RWPE1 (cell line): ENCODE measurements at places on chromosomes 3 and 15.

DNA sequence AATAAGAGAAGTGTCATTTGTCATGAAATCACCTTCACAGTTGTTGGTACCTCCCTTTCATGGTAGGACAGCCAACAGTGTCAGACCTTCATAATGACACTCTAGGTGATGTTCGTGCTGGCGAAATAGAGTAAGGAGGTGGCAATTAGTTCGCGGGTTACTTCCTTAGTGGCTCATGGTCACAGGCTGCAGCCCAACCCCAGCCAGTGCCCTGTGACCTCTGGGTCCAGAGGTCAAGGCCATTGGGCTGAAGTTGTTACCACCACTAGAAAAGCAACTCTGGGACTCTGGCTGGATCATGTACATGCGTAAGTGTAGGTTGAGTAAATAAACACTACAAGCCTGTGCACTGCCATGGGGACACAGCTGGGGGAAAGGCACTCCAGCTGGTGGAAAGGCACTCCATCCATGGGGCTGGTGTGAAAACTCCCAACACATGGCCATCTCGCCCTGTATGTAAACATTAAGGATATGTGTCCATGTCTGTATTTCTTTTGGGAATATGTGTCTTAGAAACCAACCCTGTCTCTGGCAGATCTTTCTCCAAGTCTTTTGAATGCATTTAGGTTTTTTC, 106.7 kb downstream of the RYK start:
- DNase-seq = no peak

DNA sequence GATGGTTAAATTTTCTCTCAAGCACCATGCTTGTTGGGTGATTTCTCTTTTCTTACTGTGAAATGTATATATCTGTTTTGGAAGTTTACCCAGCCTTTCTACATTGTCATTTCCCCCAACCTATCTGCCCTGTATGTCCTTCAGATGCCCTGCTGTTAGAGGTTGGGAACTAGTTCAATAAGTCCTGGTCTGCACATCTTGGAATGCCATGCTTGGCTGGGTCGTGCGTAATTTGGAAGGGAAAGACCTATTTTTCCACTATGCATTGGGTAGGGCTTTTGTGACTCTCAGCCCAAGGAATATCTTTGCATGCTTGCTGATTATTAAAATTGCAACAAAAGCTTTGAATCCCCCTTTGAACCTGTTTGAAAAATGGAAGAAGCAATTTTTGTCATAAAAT, 63.8 kb downstream of the TRIM71 start:
- no peak for DNase-seq

DNA sequence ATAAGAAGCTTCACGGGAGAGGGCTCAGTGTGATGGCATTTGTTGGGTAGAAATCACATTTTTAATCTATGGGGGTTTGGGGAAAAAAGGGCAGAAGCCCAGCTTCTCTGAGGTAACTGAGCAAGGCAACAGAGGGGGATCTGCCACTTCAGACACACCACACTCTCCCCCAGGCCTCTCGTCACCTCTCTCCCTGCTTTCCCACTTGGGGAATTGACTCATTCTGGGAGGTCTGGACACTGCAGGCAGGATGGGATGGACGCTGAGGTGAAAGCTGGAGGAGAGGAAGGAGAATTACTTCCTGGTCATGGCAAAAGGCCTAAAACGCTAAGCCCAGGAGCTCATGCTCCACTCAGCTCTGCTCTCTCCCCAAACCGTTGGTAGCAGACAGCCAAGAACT, 33.2 kb downstream of the MYO5C start:
- no peak for DNase-seq

- peak; percentile 50 for DNase-seq
Observed at GRCh38 chr3:101780661-101781060, 1.6 kb downstream of the NXPE3 start.

DNA sequence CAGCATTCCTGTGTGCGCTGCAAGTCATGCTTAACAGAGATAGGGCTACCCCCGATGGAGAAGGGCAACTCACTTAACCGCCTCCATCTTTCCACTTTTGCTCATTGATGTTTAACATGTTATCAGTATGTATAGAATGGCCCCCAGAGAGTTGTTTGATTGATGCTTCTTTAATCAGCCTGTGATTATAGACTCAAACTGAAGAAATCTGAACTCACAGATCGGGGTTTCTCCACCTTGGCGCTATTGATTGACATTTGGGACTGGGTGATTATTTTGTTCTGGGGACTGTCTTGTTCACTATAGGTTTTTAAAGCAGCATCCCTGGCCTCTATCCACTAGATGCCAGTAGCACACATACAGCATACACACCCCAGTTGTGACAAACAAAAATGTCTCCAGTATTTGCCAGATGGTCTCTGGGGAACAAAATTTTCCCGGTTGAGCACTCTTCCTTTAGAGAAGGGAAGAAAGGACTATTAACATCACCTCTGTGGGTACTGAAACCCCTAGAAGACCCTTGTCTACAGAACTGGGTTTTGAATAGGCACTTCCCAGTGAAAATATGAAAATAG, 54.4 kb downstream of the LARS2 start:
- no peak for DNase-seq

DNA sequence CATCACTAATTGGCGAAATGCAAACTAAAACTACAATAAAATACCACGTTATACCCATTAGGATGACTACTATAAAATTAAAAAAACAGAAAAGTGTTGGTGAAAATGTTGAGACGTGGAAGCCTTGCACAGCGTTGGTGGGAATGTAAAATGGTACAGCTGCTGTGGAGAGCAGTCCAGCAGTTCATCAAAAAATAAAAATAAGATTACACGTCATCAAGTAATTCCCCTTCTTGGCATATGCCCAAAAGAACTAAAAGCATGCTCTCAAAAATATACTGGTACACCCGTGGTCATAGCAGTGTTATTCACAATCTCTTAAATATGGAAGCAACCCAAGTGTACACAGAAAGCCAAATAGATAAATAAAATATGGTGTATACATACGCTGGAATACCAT, 71.8 kb upstream of the NDN start:
- no peak for DNase-seq

GRCh38 chr3:39108200-39108710, 775 bp downstream of the TTC21A start:
- DNase-seq = no peak

- no peak for DNase-seq
Observed at GRCh38 chr3:22962244-22962643, 240.9 kb upstream of the UBE2E2 start.

GRCh38 chr3:32584660-32585059, 14.0 kb upstream of the DYNC1LI1 start:
- DNase-seq = no peak

GRCh38 chr15:67079361-67079760, 14.0 kb downstream of the SMAD3 start:
- DNase-seq = no peak

- DNase-seq = peak; percentile 29
Observed at GRCh38 chr3:45832699-45833098, 9.2 kb downstream of the LZTFL1 start.

DNA sequence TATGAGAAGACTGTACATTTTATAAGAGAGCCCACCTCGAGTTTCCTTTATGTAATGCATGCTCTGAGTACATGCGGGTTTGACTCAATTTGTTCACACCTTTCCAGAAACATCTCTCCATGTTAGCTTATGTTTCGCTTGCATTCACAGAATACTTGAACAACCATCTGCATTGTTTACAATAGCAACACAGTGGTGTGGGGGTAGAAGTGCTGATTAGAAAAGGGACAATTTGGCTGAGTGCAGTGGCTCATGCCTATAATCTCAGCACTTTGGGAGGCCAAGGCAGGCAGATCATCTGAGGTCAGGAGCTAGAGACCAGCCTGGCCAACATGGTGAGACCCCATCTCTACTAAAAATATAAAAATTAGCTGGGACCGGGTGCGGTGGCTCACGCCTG, 60.9 kb downstream of the NCEH1 start:
- DNase-seq = no peak

- peak; percentile 49 for DNase-seq
Observed at GRCh38 chr3:102069211-102069662, 219.9 kb downstream of the NFKBIZ start.

- DNase-seq = no peak
Observed at GRCh38 chr15:67785431-67785830, 39.9 kb upstream of the SKOR1 start.

GRCh38 chr3:194389269-194389668, 9.8 kb downstream of the GP5 start:
- DNase-seq = no peak

DNA sequence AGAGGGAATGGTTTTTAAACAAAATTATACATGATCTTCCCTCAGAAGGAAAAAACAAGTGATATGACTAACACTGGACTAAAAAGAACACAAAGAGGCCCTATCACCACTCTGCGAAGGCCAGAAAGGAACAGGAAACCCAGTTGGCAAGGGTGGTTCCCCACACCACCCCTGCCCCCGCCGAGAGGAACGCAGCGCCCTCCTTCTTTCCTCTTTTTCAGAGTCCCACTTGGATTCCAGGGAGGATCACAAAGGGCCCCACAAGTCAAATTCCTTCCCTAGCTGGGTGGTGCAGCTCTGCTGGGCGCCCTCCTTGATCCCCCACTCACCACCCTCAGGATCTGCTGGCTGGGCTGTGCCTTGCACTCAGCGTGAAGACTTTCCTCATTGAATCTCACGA, 29.8 kb downstream of the PLA1A start:
- no peak for DNase-seq

DNA sequence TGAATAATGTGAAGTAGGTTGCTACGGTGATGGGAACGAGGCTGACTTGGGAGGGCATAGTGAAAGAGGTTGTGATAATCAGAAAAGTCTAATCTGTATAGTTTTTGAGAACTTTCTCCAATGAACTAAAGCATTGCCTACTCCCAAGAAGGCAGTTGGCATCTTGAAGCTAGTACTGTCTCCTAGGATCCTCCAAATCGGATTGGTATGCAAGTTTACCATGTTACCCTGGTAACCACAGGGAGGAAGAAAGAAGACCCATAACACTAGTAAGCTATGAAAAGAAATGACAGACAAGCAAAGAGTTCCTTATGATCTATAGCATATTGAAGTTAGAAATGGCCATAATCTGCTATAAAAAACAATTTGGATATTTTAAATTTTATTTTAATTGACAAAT, 127.2 kb upstream of the SYNPR start:
- DNase-seq = no peak

GRCh38 chr3:47362701-47363100, 18.1 kb upstream of the PTPN23 start:
- no peak for DNase-seq

GRCh38 chr3:99544786-99545281, 93.6 kb upstream of the COL8A1 start:
- DNase-seq = no peak

- no peak for DNase-seq
Observed at GRCh38 chr15:92817339-92817886, 82.7 kb upstream of the CHD2 start.

DNA sequence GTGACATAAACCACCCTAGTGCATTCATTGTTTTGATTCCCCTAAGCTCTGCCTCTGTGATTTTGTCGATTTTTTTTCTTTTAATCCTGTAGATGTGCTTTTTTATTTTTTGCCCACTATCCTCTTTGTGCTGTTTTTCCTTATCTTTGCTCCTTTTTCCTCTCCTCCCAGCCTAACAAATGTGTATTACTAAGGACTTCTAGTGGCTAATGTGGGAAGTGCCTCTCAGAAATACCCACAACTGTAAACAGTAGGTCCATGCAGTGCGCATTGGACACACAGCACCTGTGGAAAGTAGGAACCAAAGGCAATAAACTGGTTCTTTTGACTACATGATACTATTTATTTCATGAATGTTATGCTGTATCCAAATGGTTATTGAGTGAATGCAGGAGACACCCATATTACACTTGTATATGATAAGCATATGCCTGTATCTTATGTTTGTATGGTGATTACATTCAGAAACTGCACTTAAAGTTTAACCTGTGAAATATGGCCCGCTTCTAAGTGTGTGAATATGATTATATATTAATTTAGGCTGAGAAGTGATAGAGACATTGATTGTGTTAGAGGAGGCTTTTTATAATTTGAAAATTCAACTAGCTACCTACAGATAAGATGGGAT, 147.8 kb downstream of the PLCL2 start:
- DNase-seq = peak; percentile 2

GRCh38 chr3:152957491-152957890, 122.6 kb downstream of the P2RY1 start:
- DNase-seq = no peak

- DNase-seq = no peak
Observed at GRCh38 chr15:66587749-66588148, 22.0 kb upstream of the LCTL start.

DNA sequence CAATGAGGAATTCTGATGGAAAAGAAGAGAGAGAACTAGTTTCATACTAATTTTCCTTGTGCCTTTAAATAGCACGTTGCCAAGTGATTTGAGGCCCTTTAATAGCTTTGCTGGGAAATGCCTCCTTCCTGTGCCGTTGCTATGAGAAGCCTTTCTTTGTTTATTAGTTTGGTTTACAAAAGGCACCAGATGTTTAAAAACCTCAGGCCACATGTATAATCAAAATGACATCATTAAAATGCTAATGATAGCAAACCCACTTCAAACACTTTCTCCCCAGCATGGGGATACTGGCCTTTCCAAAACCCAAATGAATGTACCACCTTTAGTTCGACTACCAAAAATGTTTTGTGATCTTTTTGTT, 50.0 kb upstream of the TBC1D23 start:
- no peak for DNase-seq

GRCh38 chr3:71528816-71529215, 54.7 kb downstream of the FOXP1 start:
- DNase-seq = no peak

GRCh38 chr3:180359061-180359952, 242.7 kb upstream of the TTC14 start:
- DNase-seq = no peak

DNA sequence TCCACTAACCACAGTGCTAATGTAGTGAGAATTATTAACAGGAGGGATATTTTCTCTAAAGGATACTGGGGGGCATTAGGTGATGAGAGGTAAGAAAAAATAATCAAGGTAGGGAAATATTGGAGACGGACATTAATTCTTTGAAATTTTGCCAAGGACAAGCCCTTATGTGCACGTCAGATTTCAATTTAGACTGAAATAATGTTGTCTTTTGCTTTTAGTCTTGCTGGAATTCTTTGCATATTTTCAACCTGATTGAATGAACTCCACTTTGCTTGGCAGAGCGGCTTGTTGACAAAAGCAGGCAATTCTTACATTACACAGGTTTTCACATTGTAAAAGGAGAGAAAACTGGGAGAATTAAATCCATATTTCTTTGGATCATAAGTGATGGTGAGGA, 25.0 kb upstream of the C3orf52 start:
- DNase-seq = no peak

GRCh38 chr15:65638681-65639089, 16.9 kb downstream of the SLC24A1 start:
- DNase-seq = peak; percentile 85

DNA sequence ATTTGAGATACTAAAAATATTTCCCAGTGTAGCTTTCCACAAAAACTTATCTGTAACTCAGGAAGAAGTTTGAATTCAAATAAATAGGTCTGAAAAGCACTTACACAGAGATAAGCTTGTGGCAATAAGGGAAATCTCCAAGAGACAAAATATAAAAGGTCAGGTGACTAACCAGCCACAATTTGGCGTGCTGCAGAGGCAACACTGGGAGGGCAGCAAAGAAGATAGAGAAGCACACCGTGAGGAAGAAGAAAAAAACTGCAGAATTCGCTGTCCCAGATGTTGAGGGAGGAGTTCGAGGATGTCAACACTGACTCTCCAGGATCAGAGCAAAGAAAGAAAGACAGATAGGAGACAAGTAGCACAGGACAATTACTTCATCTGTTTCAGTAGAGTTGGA, 204.4 kb downstream of the FMN1 start:
- no peak for DNase-seq
